ENCODE measurements at places on chromosomes 16 and 17.
A peak's percentile ranks its signal among the peaks of the same experiment; 100 is the strongest.

GRCh38 chr17:20992416-20992815, 50.4 kb downstream of the USP22 start:
- no peak for DNase-seq

DNA sequence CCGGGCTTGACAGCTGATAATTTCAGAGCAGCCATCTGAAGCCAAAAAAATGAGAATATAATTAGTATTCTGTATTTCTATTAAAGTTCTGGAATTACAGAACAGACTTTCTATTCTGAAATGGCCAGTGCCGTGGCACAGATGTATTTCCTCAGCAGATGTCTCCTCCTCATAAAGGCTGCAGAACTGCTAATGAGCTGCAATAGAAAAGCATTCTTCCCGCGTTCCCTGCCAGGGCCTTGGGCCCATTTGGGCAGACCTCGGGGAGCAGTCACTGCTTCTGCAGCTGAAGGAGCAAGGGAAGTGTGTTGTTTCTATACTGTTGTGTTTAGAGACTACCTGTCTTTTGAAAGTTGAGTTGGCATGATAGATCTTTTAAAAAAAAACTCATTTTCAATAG, 152.6 kb upstream of the CACNG5 start:
- no peak for DNase-seq

GRCh38 chr17:55068862-55069811, 100.6 kb downstream of the STXBP4 start:
- no peak for DNase-seq

- no peak for DNase-seq
These were observed 1.4 kb downstream of the YPEL2 start for GRCh38 chr17:59332749-59333377.

DNA sequence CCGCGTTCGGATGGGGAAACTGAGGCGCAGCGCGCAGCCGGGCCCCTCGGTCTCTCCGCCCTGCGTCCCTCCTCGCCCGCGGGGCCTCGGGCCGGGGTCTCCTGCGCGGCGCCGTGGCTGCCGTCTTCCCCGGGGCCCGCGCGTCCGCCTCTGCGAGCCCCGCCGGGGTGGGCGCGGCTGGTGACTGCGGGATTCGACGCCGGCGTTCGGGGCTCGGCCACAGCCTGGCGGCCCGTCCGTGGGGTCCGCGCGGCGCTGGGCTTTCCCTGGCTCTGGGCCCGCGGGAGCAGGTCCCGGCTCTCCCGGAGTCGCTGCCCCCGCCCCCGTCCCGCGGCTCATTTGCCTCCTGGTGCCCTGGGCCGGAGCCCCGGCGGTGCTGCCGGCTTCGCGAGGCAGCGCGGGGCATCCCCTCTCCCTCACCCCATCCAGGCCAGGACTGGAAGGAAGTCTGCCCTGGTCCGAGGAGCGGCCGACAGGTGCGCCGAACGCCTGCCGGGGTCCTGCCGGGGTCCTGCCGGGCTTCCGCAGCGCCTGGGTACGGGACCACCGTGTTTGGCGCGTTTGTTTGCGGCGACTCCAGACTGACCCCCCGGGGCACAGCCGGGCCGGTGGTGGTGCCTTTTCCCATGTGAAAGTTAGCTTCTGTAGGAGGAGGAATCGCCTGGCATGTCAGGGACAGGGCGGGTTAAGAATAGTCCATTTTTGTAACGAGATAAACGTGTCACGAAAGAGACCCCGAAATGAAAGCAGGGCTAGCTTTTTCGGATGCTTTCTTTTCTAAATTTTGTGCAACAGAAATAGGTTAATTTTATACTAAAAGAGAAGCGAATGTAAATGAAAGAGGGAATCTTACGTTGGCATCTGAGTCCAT, 671 bp downstream of the CHMP6 start:
- peak; percentile 96 for DNase-seq

GRCh38 chr16:31253642-31254045, 6.1 kb upstream of the ITGAM start:
- peak; percentile 58 for DNase-seq

- DNase-seq, result peak; percentile 18
These were observed 138.1 kb downstream of the PARN start for GRCh38 chr16:14491861-14492529.

DNA sequence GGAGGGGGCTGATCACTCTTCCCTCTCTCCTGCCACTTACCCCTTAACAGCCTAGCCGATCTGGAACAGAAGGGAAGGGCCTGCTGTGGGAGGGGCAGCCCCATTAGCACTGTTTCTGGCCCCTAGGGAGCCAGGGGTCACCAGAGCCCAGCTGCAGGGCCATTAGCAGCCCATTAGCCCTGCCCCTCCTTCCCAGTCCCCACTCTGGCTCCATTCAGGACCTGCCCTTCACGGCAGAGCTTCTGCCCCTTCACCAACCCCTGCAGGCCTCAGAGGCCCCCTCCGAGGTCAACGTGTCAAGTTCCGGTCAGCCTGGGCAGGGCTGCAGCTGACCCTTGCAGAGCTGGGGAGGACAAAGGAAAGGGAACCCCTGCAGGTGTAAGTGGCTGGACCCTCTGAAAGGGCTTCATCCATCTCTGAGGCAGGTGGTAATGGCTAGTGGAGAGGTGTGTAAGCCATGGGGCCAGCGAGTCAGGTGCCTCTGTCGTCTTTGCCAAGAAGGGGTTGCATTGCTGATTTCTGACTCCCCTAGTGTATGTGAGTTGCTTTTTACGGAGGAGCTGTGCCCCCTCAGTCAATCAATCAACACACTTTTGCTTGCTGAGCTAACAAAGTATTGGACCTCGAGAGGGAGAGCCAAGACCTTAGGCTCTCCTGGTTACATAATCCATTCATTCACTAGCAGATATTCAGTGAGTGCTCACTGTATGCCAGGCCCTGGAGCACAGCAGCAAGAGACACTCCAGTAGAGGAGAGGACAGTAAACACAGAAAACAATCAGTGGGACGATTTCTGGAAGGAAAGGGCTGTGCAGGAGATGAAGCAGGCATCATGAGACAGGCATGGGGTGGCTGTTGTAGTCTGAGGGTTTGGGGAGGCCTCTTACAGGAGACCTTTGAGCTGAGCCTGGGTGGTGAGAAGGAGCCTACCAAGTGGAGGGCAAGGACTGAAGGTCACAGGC, 18.2 kb upstream of the KCNJ12 start:
- peak; percentile 60 for DNase-seq

GRCh38 chr16:84650062-84650991, 2.0 kb downstream of the KLHL36 start:
- peak; percentile 90 for DNase-seq

GRCh38 chr16:57788252-57788841, 13.9 kb downstream of the KIFC3 start:
- no peak for DNase-seq

GRCh38 chr17:37842401-37842800, 81.8 kb upstream of the TBC1D3K start:
- DNase-seq, result no peak

DNA sequence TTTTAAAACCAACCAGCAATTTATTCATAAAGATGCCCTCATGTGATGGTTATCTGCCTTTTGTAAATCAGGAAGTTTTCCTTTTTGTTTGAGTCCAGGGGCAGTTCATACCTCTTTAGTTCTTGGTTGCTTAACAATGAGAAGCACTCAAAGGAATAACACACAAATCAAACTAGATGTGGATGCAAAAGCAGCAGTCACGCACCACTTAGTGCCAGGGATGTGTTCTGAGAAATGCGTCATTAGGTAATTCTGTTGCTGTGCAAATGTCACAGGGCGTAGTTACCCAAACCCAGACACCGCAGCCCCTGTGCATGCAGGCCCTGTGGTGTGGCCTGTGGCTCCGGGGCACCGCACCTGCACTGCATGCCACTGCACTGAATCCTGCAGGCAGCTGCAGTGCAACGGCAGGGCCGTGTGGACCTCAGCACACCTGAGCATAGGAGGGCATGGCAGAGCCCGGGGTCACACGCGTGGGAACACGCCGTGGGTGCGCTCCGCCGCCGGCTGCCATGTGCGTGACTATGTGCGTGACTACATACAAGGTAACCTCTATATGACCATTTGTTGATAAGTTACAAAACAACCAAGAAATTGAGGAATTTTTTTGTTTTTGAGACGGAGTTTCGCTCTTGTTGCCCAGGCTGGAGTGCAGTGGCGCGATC, 39.6 kb downstream of the PKD1 start:
- DNase-seq, result peak; percentile 91

- DNase-seq, result peak; percentile 55
These were observed 14.7 kb downstream of the GSPT1 start for GRCh38 chr16:11901091-11901490.

- DNase-seq, result no peak
These were observed 215.4 kb downstream of the UTP18 start for GRCh38 chr17:51475730-51476129.

- no peak for DNase-seq
These were observed 123.1 kb downstream of the C16orf78 start for GRCh38 chr16:49496656-49497055.

GRCh38 chr17:13492737-13493122, 109.0 kb downstream of the HS3ST3A1 start:
- DNase-seq, result no peak

DNA sequence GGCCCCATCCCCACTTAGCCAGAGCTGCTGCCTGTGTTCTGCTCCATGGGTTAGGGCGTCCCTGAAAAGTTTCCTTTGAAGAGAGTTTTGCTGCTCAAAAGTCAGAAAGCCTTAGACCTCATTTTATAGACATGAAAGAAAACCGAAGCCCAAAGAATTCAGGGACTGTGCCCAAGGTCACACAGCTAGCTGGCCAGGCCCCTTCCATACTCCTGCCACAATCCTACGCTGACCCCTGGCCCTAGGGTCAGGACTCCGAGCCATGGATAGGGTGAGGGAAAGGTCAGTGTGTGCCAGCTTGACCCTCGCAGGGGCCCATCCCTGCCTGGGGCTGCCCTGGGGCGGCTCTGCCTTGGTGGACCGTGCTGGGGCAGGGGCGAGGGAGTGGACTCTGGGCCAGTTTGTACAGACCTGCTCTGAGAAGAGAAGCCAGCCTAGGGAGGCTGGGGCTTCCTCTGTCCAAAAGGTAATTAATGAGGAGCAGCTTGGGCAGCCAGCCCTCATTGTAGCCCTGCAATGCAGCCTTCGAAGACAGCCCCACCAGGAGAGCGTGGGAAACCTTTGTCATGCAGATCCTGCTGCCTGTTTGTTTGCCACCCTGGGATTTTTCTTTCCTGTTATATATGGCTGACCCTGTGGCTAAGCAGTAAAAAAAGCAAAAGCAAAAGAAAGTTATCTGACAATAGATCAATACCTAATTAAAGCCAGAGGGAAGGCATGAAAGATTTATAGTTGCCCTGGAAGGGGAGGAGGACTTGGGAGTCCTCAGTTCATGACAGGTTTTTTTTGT, 37.4 kb downstream of the RHBDL3 start:
- no peak for DNase-seq

GRCh38 chr17:42889809-42890208, 10.8 kb upstream of the G6PC1 start:
- no peak for DNase-seq

GRCh38 chr16:11456741-11457140, 111.5 kb downstream of the RMI2 start:
- DNase-seq, result no peak

DNA sequence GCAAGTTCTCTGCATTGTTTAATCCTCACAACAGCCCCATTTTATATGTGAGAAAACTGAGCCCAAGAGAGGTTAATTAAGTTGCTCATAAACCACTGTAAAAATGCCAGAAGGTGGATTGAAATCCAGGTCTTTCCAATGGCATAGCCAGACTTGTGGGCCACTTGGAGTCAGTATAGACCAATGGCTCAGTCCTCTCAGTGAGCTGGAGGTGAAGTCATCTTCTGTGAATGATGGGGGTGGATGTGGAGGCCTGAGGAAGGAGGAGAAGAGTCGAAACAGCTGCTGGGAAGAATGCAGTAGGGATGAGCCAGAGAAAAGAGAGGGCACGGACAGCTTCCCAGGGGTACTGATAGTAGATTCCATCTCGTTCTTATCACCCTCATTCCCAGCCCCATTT, 213.4 kb downstream of the SOX9 start:
- peak; percentile 91 for DNase-seq

- DNase-seq, result peak; percentile 31
These were observed 22.4 kb downstream of the KDM8 start for GRCh38 chr16:27225536-27226360.

DNA sequence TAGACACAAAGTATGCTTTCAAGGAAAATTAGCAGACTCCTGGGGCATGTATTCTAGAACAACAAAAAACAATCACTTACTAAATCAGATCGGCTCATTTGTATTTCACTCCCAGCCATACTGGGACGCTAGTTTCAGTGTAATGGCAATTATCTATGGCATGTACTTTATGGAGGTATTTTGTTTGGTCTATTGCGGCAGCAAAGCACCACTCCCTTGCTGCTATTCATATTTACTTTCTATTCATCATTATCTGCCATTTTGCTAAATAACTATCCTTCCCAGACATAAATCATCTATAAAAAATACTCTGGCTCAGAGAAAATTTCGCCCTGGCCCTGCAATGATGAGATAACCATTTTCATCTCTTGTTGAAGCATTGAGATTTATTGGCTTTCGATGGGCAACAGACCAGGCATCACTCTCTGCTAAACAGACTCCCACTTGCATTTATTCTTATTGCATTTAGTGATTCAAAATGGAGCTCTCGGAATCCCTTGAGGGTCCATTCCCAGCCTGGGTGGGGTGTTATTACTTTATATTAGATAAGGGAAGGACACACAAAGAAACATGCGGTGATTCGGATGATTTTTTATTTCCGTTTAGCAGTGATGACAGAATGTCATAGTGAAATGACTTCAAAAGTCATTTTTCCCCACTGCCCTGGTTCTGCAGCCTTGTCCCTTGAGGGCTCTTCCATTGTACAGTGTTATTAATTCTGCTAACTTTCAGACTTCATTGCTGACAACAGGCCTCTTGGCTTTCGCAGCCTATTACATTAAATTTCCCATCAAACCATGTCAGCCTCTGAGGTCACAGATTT, 225.8 kb downstream of the IRX3 start:
- no peak for DNase-seq

GRCh38 chr17:82582213-82582612, 62.7 kb downstream of the FOXK2 start:
- peak; percentile 97 for DNase-seq

DNA sequence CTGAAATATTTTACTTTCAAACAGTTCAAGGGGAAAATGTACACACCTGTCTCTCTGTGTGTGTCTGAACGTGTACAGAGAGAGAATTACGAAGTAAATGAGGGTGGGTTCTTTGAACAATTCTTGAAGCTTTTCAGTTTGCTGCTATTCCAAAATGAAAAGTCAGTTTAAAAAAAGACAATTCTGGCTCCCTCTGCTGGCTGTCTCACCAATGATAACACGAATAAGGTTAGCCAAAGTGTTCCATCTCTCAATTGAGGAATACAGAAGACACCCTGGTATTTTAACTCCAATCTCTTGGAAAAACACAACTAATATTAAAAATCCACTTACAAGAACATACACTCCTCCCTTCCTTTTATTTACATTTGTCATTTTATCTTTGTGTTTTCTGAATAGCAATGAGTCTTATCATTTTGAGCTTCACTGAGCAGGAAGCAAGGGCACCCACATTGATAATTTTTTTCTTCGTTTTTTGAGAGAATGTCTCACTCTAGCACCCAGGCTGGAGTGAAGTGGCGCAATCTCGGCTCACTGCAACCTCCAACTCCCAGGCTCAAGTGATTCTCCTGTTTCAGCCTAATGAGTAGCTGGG, 20.5 kb downstream of the EFTUD2 start:
- peak; percentile 87 for DNase-seq

- no peak for DNase-seq
These were observed 27.8 kb downstream of the PAFAH1B1 start for GRCh38 chr17:2621241-2621640.

GRCh38 chr17:77687921-77688320, 270.6 kb upstream of the TNRC6C start:
- DNase-seq, result no peak
